Cardiac fibroblast (primary cell): ENCODE measurements at places on chromosomes 16 and 17.
A peak's percentile ranks its signal among the peaks of the same experiment; 100 is the strongest.

GRCh38 chr17:83173914-83174361 lies 94.5 kb downstream of the METRNL start:
- no peak for DNase-seq

DNA sequence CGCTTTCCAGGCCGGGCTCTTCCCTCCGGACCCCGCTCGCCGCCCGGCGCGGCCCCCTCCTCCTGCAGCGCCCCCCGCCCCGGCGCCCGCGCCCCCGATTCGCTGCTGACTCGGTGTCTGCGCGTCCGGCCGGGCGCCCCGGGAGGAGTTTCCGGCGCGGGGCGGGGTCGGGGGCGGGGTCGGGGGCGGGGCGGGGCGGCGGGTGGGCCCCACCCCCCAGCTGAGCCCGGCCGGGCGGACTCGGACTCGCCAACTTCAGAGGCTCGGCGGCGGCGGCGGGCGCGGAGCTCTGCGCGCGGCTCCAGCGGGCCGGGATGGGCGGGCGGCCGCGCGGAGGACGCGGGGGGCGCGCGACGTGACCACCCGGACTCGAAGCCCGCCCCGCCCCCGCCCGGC lies at the start of gene METRNL:
METRNL (plus strand) TSS at position 258 of the 396 bp plus-strand sequence. CDS start 207 bp downstream, outside the sequence.
- DNase-seq, result peak; percentile 62

- DNase-seq, result no peak
Measured at GRCh38 chr16:86831366-86831765, 253.0 kb downstream of the FOXL1 start.

DNA sequence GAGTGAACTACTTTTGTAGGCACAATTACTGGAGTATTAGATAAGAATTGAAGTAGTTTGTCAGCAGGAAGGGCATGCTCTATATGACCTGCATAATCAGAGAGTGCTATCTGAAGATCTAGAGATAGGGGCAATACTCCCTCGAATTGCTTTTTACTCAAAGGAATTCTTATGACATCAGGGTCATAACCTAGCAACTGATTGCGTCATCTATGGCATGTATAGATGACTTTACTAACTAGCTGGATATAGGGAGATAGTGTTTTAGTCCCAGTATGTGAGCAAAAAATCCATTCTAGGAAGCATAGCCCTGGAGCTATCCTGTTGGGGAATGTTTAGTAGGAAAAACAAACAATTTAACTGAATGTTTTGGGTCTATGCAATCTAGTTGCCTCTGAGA lies 109.5 kb upstream of the ZNF267 start:
- no peak for DNase-seq

DNA sequence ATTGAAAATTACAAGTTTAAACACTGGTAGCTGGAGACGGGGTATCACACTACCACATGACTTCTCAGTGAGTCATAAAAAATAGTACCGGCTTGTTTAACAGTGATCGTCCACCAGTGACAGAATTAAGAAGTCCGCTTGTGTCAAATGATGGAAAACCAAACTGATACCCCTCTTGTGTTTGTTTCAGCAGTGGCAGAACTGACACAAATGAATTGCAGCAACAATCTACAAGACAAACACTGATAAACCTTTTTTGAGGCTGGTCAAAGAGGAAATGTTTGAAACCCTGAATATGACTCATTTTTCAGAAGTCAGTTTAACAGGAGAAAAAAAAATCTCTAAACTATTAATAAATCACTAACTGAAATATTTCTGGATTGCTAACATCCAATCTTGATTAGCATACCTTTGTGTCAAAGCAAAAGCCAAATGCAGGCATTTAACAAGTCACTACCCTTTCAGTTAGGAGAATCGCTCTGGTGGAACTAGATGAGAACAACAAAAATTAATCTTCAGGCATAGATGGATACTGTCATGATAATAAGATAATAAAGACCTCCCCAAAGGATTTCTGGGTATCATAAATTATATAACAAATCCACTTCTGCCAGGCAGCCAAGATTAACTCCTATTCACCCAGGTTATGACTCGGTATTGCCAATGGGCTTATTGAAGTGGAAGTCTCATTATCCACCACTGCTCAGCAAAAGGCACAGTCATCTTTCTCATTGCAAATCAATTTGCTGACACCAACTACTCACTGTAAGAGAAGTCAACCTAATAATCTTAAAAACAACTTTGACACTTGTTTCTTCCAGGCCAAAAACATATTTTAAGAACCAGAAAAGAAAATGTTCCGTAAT lies 20.8 kb downstream of the DCUN1D3 start:
- DNase-seq, result peak; percentile 59

DNA sequence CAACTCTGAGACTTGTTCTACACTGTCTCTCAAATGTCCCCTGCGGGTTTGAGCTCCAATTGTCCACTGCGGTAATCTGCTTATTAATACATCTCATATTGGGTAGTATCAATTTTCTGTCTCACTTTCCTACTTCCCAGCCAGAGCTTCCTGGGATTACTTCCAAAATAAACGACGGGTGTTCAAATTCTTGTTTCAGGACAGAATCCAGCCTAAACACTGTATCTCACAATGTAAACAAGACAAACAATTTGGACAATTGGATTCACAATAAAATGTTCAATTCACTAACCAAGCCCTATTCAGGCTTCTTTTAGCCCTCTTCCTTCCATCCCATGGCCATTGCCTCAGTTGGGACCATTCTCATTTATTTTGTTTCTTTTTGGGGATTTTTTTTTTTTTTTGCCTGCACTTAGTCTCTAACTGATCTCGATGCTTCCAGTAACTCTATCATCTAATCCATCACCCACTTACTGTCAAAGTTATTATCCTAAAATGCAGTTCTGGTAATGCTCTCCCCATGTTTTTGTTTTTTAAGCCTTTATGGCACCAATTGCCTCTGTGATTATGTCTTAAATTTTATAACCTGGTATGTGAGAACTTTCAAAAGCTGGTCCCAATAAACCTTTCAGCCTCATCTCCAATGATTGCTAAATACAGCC lies 2.0 kb upstream of the VAT1L start:
- DNase-seq, result no peak

DNA sequence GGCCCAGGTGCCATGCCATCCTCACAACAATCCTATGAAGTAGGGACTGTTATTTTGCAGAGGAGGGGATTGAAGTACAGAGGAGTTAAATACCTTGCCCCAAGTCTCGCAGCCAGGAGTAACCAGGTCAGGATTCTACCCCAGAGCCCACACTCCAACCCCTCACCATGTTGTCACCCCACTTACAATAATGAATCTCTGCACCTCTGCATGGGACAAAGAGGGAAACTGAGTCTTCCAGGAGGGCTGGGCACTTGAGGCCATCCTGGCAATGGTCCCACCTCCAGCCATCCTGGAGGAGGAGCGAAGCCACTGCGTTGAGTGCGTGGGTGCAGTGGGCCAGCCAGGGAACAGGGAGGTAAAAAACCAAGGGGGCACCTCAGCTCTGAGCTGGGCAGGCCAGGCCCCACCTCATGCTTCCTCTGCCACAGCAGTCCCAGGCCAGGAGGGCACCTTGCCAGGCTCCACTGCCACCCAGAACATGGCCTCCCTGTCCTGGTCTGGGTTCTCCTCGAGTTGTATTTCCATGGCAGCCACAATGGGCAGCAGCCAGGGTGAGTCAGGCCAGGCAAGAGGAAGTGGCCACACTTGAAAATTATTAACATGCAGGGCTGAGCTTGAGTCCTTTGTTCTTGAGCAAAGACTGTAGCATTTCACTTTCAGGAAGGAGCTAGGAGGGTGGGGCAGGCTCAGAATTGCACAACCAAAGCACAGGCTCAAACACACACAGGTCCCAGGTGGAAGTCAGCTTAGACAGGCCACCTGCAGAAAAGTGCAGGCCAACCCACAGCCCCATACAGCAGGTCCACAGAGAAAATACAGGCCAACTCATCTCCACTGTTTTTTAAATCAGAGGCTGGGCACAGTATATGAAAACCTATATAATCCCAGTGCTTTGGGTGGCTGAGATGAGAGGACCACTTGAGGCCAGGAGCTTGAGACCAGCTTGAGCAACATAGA lies 52.1 kb downstream of the CUEDC1 start:
- peak; percentile 90 for DNase-seq

DNA sequence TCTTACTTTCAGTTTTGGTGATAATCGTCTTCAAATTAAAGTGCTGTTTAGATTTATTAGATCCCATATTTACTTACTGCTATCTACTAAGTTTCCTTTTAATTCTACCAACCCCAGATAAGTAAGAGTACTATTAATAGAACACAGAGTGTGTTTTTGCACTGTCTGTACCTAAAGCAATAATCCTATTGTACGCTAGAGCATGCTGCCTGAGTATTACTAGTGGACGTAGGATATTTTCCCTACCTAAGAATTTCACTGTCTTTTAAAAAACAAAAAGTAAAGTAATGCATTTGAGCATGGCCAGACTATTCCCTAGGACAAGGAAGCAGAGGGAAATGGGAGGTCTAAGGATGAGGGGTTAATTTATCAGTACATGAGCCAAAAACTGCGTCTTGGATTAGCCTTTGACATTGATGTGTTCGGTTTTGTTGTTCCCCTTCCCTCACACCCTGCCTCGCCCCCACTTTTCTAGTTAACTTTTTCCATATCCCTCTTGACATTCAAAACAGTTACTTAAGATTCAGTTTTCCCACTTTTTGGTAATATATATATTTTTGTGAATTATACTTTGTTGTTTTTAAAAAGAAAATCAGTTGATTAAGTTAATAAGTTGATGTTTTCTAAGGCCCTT lies 56.8 kb downstream of the HLF start:
- no peak for DNase-seq

GRCh38 chr16:24713379-24713778 lies 16.1 kb upstream of the TNRC6A start:
- no peak for DNase-seq

DNA sequence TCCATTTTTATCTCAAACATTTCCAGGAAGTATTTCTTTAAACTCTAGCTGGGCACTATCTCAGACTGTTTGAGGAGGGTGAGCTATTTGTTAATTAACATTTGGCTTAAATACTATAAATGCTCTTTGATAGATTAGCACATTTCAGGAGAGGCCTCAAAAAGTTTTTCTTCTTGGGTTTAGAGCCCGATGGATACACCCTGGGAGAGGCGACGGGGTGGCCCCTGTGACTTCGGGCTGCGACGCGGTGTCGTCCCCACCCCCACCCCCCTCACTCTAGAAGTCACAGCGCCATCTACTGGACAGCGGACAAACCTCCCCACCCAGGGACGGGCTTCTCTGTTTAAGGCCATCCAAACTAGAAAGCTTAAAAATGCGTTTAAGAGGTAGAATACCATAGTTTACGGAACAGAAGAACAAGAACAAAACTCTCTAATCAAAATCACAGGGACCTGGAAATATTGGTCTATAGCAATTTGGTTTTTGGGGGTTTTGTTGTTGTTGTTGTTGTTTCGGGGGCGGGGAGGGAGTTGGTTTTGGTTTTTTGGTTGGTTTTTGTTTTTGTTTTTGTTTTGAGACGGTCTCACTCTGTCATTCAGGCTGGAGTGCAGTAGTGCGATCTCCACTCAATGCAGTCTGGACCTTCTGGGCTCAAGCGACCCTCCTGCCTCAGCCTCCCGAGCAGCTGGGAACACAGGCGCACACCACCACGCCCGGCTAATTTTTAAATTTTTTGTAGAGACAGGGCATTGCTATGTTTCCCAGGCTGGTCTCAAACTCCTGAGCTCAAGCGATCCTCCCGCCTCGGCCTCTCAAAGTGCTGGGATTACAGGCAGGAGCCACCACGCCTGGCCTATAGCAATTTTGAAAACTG lies 254.4 kb downstream of the C16orf95 start:
- peak; percentile 81 for DNase-seq

GRCh38 chr17:56610321-56610720 lies 16.8 kb downstream of the NOG start:
- no peak for DNase-seq

- DNase-seq, result no peak
Measured at GRCh38 chr16:57825298-57826044, 23.2 kb upstream of the KIFC3 start.

DNA sequence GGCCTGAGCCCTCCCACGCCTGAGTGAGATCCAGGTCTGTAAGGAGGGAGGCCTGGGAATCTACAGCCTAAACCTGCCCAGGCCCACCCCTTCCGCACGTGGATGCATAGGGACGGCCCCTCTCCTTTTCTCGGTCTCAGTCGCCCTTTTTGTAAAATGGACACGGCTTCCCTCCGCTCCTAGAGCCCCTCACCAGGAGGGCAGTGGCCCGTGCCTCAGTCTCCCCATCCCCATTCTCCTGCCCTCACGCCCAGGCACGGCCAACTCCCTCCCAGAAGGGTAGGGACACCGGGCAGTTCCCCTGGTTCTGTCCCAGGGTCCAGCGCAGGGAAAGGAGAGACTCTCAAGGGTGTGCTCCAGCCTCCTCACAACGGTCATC lies 48.1 kb downstream of the WNT3 start:
- no peak for DNase-seq

DNA sequence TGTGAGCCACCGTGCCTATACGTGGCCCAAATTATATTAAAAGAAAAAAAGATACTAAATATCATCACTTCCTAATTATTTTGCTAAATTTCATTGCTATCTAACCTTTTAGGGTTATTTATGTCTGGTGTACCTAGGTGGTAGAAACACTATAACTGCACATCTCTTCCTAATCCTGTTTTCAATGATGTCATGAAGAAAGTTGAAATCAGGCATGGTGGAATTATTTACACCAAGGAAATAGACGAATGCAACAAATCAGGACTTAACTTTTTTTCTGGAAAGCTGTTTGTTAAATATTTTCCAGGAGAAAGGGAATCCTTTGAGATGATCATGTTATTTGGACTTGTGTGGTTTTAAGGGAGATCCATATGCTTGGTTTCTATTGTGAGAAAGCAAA lies 39.2 kb upstream of the SKAP1 start:
- DNase-seq, result no peak

DNA sequence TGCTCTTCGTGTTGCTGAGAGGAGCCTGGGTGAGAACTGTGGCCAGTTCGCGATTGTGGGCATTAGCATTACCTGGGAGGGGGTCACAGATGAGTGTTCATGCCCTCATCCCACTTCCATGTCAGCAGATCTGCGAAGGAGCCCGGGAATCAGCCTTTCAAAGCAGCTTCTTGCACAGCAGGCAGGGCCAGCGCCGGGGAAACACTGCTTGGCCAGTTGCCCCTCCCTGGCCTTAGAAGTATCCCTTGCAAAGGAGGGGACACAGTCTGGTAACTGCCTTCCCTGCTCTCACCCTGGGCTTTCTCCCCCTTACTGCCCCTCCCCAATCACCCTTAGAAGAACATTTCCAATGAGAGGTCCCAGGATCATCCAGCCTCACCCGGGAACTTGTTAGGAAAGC lies 42.8 kb upstream of the FOXF1 start:
- no peak for DNase-seq

GRCh38 chr16:5561800-5562199 lies 464.2 kb upstream of the EEF2KMT start:
- DNase-seq, result no peak
